Myocyte (in vitro differentiated cells): ENCODE measurements at places on chromosomes 6 and 20. TPM values are rescaled to one million over a fixed set of nuclear protein-coding genes. Genes with fewer than 3 reads are reported as not detected.

ZC3H12D gene
- total RNA-seq: 0.05 TPM in 1 of 2 replicates, not detected in the other

ZSCAN26 gene
- total RNA-seq: 8.6 and 10.8 TPM in 2 replicates

USP49 gene
- total RNA-seq: 2.2 and 3.1 TPM in 2 replicates

PHF20 gene
- 27.1 and 28.5 TPM in 2 replicates for total RNA-seq

SLC26A8 gene
- not detected in 2 replicates for total RNA-seq

SAPCD1 gene
- 0.94 TPM in 1 of 2 replicates, not detected in the other for total RNA-seq

BMP5 gene
- not detected in 2 replicates for total RNA-seq

SLC22A1 gene
- 0.19 and 0.31 TPM in 2 replicates for total RNA-seq

MUC21 gene
- not detected in 2 replicates for total RNA-seq

BMP7 gene
- total RNA-seq: not detected in 2 replicates

TBC1D20 gene
- total RNA-seq: 29.1 and 40.1 TPM in 2 replicates

AKAP12 gene
- 8.0 and 10.9 TPM in 2 replicates for total RNA-seq

BCAS1 gene
- 5.0 and 6.3 TPM in 2 replicates for total RNA-seq

DNA sequence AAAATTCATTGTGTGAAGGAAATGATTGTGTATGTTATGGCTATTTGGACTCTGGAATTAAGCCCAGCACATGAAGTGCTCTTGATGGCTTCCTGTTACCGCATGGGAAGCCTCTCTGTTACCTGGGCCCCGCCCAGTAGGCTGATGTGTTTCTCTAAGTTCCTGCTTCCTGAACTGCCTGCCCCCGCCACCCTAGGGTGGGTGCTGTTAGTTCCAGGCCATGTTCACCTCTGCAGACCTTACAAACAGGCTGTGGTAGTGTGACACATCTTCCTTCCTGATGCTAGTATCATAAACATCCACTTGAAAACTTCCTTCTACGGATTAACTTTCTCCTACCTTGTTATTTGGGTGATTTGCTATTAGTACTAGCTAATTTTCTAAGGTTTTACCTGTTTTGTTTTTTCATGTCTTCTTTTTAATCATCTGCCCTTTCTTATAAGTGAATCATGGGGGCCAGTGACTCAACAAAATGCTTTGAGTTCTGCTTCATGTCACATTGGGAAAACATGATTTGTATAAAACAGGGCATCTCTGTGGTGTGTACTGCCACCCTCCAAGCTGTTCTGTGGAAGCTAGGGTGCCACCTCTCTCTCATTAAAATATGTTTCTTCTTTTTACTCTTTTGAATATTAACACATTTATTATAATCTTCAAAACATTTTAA lies 40.6 kb downstream of the SH3BGRL2 start:
- no peak for DNase-seq

- no peak for DNase-seq
Measured at GRCh38 chr20:24738981-24739633, 210.0 kb upstream of the CST7 start.

GRCh38 chr20:13430346-13431002 lies 208.3 kb downstream of the TASP1 start:
- DNase-seq: no peak

DNA sequence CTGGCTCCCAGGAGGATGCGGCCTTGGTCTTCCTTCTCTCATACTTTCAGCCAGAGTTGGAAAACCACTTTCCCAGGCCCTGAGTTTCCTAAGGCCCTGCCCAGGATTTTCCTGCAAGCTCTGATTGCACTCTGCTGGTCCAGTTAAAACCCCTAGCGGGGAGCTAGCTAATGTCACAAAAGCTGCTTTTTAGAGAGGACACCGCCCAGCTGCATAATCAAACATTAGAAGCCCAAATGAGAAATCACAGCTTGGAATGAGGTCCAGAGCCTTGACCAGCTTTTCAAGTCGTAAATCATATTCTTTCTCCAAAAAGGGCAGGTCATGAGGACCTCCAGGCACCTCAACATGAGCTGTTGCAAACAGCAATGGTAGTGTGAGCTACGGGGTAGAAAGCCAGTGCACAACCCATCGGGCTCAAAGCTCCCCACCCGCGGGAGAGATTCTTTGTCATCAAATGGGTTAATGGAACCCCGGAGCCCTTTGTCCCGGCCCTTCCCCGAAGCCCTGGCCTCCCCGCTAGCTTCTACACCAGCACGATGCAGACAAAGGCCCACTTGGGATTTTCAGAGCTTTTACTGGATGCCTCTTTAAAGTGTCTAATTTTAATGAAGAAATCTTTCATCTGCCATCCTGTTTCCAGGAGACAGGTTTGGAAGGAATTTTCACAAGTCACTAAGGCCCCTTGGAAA lies 134.0 kb downstream of the SCML4 start:
- DNase-seq: no peak

DNA sequence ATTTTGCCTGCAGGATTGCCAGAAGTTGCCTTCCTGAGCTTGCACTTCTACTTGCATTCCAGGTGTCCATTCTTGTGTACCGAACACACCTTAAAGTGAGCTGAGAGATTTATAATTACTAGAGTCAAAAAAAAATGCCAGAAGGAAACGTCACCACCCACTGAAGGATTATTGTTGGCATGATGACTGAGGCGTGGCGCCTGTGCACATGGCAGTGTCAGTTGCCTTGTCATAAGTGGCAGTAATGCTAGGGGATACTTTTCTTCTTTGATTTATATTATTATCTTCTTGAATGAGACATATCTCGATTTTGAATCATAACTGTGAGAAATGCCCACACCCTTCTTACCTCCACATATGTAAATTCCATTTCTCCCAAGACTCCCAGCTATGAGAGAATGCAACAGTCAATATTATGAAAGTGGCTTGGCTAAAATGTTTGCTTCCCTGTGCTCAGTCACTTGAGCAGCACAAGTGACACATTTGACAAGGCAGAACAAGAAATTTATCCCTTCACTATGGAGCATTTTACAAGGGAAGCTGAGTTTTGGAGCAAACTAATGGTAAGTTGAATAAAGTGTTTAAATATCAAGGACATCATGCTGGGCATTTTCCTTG lies 149.5 kb upstream of the SASH1 start:
- DNase-seq: peak; percentile 87

DNA sequence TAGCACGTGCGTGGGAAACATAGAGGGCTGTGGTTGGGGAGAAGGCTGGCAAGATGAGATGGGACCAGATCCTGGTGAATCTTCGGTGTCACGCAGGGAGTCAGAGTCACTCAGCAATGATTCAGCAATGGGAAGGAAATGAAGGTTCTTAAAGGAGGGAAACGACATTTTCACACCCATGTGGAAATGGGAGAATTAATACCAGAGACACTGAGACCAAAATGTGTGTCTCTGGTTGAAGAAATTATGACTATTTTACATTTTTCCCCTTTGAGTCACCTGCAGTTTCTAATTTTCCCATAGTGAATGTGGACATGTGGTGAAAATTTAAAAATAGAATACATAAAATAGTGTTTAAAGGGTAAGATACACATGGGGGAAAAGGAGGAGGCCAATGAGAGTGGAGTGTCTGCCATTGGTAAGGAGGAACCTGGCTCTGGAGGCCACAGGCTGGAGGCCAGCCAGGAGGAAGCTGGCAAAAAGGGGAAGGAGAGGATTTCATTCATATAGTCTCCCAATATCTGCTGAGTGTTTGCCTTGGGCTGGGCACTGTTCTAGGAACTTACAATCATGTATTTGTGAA lies 17.5 kb downstream of the NRN1 start:
- DNase-seq: peak; percentile 53

DNA sequence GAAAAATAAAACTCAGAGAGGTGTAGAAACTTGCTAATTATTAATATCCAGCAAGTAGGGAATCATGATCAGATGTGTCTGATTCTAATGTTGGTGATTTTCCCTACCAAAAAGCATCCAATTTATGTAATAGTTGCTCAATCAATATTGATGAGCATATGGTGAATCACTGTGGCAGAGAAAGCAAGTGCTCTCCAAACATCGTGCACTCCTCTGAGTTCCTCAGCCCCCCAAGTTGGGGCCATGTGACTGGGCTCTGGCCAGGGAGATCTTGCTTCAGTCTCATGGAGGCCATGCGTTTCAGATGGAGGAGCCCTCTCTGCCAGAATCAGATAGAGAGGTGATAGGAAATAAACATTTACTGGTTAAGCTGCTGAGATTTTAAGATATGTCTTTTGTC lies 133.2 kb upstream of the LY86 start:
- no peak for DNase-seq

- peak; percentile 91 for DNase-seq
Measured at GRCh38 chr20:19688031-19688806, 69.8 kb upstream of the RIN2 start.

DNA sequence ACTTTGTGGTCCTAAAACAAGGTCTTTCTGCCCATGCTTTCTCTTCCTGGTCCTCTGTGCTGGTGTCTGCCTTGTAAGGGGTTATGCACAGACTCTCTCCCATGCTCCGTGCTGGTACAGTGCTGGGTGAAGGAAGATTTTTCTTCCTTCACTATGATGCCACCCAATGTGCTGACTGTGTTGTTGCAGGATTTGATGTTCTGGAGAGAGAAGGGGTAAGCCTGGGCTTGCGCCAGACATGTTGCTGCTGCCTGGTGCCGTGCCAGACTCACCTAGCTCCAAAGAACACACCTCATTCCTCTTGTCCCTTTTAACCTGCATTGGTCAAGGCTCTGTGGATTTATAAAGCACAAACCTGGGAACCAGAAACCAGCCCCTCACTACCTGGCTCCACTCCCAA lies 28.4 kb upstream of the ARMH2 start:
- no peak for DNase-seq
